ENCODE measurements at places on chromosomes 3 and 15.

GRCh38 chr3:46143951-46144473 is 64.1 kb downstream of the CCR1 start:
- no peak for DNase-seq

DNA sequence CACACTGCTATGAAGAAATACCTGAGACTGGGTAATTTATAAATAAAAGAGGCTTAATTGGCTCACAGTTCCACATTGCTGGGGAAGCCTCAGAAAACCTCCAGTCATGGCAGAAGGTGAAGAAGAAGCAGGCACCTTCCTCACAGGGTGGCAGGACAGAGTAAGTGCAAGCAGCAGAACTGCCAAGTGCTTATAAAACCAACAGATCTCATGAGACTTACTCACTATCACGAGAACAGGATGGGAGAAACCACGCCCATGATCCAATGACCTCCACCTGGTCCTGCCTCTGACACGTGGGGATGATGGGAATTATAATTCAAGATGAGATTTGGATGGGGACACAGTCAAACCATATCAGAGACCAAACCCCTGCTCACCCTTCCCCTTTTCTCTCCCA is 75.0 kb downstream of the TRIM69 start:
- DNase-seq = no peak

DNA sequence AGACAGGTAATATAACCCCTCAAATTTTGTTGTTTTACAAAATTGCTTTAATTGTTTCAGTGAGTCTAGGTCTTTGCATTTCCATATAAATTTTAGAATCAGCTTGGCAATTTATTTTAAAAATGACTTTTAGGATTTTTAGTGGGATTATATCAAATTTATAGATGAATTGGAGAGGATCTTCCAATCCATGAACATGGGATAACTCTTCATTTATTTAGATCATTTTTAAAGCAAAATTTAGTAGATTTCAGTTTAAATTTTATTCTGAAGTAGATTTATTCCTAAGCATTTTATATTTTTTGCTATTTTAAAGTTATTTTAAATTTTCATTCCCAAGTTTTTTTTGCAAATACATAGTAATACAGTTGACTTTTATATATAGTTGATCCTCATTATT is 58.1 kb upstream of the THSD4 start:
- no peak for DNase-seq

DNA sequence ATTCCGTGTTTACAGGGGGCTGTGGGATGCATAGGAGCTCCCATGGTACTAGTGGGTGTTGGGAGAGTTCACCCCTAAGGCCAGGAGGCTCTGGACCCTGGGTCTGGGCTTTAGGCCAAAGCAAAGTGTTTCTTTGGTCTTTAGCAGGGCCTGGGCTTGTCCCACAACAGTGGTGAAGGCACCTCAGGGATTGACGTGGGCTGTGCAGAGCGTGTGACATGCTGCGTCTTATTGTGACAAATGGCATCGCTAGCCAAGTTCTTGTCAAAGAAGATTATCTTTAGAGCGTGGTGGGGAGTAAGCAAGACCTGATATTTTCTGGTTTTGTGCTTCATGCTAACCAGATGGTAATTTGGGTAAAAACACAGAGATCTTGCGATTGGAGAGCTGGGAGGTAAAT is 170.1 kb downstream of the APBA2 start:
- DNase-seq = no peak

DNA sequence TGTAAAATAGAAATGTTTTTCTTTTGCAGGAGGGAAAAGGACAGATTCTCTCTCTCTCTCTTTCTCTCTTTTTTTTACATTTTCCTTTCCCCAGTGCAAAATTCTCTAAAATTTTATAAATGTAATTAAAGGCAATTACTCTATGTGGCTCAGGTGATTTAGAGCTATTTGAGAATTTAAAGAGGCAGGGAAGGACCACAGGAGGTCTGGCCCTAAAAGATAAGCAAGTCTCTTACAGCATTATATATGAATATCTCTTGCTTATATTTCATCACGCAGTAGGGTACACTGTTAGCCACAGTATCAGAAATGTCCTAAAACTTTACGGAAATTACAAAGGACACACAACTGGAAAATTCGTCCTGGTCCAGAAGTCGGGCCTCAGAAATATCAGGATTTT is 70.5 kb upstream of the PPIB start:
- no peak for DNase-seq

GRCh38 chr3:33032938-33033337 is 64.0 kb downstream of the GLB1 start:
- DNase-seq = no peak

DNA sequence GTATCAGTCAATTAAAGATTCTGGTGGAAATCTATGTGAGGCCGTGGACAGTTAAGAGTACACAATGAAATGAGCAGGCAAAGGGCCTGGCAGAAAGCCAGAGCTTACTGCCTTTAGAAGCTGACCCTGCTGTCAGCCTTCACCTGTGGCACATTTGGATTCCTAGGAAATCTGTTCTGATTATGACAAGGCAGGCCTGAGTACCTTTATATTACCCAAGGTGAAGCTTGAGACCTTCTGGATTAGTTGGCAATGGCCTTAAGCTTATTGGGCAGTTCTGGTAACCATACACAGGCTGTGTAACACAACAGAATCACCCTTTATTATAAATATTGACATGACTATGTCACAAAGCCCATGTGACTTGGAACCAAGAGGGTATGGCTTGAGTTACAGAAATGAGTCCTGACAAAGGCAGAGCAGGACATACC is 43.2 kb downstream of the NBEAL2 start:
- no peak for DNase-seq

GRCh38 chr3:144351011-144351410 is 379.4 kb downstream of the DIPK2A start:
- no peak for DNase-seq

GRCh38 chr15:62165104-62165792 is at the start of gene C2CD4B:
Gene C2CD4B, minus strand, starts transcription at chr15:62165285. Its CDS starts 301 bp downstream, at chr15:62164984.
- no peak for DNase-seq

DNA sequence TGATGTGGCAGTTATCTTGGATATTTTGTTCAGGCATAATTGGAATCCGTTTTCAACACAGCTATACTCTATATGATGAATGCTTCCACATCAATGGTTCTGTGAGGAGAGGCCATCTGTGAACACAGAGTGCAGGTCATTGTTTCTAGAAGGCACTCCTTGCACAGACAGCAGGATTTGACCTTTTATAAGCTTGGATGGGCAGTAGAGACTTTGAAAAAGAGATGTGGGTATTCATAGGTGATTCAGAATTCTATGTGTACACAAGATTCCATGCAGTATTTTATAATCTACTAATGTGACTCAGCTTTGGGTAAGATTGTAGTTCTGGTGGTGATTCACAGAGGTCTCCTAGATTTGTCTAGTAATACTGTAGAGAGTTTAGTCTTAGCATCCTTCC is 12.5 kb downstream of the ARPP21 start:
- no peak for DNase-seq

GRCh38 chr3:157914882-157915281 is 191.3 kb downstream of the SHOX2 start:
- no peak for DNase-seq
